NCI-H146 (cell line): ENCODE measurements at places on chromosomes 6 and 20.

- DNase-seq = no peak
Measured at GRCh38 chr6:77987035-77987384, 334.2 kb downstream of the MEI4 start.

- DNase-seq = peak; percentile 89
Measured at GRCh38 chr20:48761023-48761785, 66.6 kb downstream of the PREX1 start.

DNA sequence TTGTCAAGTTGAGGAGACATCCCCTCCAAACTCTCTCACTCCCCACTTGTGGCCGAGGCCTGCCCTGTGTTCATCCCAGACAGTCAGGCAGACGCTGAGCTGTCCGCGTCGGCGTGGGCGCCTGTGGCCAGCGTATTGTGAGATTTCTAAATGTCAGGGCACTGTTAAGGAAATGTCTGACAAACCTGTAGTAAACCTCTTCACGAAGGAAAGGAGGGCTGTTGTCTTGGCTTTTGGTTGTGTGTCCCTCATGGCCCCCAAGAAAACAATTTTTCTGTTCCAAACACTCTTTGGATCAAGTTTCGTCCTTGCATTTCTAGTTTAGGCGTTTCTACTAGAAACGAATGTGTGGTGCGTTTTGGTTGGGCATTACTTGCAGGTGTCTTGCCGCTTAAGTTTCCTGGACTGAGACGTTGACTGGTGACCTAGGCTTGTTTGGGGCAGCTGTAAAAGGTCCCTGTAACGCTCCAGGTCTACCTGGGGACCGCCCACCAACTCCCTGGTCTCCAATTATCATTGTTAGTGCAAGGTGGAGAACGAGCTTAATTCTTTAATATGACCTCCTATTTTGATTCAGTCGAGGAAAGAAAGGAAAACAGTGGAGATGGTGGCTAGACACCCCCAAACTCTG, 8.7 kb upstream of the POU3F2 start:
- DNase-seq = no peak

- peak; percentile 99 for DNase-seq
Measured at GRCh38 chr20:50165684-50166554, 12.4 kb upstream of the PEDS1 start.

DNA sequence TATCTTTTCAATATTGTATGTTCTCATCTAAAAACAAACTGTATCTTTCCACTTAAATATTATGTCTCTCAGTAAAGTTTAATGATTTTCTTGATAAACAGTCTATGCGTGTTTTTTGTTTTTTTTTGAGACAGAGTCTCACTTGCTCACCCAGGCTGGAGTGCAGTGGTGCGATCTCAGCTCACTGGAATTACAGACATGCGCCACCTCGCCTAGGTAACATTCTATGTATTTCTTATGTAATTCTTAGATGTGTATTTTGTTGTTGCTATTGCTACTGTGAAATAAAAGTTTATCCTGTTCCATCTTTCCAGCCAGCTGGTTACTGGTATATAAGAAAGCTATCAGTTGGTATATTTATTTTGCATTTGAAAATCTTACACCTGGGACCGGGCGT, 29.4 kb downstream of the ABHD12 start:
- DNase-seq = no peak

DNA sequence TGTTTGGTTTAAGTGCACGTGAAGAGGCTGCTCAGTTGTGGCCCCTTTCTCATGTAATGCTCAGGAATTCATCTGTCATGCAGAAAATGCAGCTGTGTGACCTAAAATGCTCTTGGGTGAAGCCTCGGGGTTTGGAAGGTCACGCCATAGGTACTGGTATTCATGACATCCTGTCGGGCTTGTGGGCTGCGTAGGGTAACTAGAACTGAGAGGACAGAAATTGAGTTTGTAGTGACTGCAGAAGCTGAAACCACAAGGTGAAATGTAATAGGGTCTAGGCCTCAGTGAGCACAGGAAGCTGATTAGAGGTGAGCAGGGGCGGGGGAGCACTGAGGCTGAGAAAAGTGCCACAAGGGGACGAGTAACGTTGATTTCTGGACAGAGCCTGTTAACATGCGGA, 128.8 kb downstream of the SOBP start:
- no peak for DNase-seq

DNA sequence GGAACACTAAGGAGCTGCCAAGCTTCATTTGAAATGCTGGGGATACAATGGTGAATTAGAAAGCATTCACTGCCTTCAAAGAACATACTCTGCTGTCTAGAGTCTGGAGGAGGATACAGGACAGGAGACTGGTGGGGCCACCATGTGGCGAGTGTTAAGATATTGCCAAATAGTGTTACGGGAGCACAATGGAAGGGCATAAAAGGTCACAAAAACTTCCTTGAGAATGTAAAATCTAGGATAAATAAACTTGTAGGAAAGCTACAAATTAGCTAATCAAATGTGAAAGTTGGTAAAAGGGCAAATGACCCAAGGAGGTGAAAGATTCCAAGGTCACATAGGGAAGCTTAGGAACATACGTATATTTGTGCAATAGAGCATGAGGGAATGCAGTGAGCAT, 271.7 kb downstream of the RFPL4B start:
- peak; percentile 23 for DNase-seq

GRCh38 chr6:130949553-130949952, 113.5 kb downstream of the EPB41L2 start:
- no peak for DNase-seq

DNA sequence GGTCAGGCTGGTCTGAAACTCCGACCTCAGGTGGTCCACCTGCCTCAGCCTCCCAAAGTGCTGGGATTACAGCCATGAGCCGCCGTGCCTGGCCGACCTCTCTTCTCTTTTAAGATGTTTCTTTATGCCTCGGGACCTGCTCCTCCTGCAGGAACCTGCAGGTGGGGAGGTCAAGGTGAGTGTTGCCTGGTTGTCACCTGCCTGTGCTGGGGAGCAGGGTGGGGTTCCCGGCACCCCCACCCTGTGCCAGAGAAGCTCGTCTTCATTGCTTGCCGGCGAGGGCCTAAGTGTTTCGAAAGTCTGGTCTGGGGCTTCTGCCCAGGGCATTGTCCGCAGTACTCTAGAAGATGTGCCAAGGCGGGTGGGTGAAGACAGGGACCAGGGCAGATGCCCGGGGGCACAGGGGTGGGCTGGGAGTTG, 36.0 kb downstream of the SYNJ2 start:
- no peak for DNase-seq

- no peak for DNase-seq
Measured at GRCh38 chr6:42659806-42660205, 62.6 kb downstream of the PRPH2 start.

GRCh38 chr6:43748765-43749164, 21.2 kb upstream of the VEGFA start:
- DNase-seq = no peak

DNA sequence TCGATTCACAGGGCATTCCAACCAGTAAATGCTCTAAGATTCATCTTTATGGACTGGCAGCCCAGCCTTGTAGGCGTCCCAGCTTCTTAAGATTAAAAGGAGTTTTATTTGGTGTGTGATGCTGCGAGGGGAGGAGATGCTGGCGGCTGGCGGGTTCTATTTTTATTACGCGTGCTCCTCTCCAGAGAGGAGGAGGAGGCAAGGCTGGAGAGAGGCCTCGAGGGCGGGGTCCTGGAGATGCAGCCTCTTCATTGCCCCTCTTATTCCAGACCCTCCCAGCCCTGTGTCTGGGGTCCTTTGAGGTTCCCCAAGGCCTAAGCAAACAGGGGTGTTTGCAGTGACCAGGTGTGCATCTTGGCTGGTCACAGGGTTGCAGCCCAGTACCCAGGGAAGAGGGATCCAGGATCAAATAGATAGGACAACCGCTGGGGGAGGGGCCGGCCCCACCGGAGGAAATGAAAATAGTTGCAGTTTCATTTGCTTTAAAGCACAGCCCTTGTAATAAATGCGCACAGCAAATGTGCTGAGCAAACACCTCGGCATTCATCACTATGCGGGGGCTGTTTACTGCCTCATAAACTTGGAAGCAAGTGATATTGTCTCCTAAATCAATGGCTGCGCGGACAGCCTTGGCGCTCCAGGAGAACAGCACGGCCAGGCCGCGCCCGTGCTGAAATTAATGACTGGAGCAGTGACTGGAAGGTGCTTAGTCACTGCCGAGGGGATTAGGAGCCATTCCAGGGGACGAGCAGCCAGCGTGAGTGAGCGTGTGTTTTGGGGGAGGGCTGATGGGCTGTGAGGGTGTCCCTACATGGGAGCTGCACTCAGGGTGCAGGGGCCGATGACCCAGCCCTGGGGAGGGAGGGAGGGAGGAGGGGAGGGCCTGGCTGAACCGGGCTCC, 83.0 kb downstream of the TMEM242 start:
- DNase-seq = peak; percentile 74

DNA sequence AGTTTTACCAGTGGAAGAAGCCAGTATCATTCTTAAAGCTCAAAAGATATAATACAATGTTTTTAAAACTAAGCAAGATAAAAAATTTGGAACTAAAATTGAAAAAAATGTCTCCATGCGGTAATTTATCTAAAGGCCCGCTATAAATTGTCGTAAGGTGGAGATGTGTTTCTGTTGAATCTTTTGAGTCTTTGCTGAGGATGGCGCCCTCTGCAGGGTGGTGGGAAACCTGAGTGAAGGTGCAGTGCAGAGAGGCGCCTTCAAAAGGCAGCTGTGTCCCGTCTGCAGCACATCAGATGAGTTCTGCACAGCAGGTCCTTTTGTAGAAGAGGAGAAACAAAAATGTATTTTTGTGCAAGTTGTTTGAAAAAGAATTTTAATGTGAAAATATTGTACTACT, 29.4 kb upstream of the KIF25 start:
- DNase-seq = peak; percentile 38

DNA sequence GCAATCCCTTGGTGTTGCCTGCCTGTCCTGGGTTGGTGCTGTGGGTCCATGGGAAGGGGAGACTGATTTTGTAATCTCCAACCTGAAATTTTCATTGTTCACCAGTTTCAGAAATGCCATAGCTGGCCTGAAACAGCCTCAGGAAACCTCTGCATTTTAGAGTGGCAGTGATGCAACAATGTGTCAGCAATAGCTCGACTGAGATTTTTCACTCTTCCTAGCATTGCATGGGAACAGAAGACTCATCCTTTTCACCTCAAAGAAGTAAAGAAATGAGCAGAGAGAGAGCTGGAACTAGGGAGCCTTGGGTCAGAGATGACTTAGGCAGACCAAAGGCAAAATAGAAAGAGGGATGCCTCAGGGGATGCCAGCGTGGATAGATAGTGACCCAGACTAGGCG, 23.7 kb upstream of the TMEM14A start:
- no peak for DNase-seq
